ENCODE measurements at places on chromosomes 6 and 20. TPM values are rescaled to one million over a fixed set of nuclear protein-coding genes. Genes with fewer than 3 reads are reported as not detected.

DNA sequence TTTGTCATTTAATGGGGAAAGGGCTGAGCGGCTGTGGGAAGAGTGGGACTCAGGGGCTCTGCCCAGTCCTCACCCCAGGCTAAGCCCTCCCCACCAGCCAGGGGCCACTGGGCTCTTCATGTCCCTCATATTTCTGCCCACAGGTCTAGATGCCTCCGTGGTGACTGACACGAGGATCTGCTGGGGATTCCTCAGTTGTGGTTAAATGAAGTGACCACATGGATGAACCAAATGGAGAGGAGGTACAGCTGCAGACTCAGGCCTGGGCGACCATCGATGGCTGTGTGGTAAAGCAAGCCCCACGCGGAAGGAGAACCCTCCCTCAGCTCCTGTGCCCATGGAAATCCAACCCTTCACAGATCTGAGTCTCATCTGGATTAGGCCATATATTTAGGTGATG is 29.4 kb downstream of the RAET1L start:
- DNase-seq, result no peak

The ULBP2 gene
- 11.6 TPM for total RNA-seq

The PRR18 gene
- not detected for total RNA-seq

GRCh38 chr20:46350201-46350985 is 42.1 kb upstream of the CDH22 start:
- DNase-seq, result peak; percentile 92

The BIRC7 gene
- 0.14 TPM for total RNA-seq

GRCh38 chr6:15280028-15280427 is 34.2 kb downstream of the JARID2 start:
- no peak for DNase-seq

GRCh38 chr6:96104910-96105309 is 89.1 kb downstream of the FUT9 start:
- no peak for DNase-seq

GRCh38 chr6:124294574-124295200 is 491.0 kb downstream of the NKAIN2 start:
- no peak for DNase-seq

GRCh38 chr6:7127680-7128079 is 19.9 kb downstream of the RREB1 start:
- no peak for DNase-seq

The NRN1 gene
- total RNA-seq, result 37.3 TPM

DNA sequence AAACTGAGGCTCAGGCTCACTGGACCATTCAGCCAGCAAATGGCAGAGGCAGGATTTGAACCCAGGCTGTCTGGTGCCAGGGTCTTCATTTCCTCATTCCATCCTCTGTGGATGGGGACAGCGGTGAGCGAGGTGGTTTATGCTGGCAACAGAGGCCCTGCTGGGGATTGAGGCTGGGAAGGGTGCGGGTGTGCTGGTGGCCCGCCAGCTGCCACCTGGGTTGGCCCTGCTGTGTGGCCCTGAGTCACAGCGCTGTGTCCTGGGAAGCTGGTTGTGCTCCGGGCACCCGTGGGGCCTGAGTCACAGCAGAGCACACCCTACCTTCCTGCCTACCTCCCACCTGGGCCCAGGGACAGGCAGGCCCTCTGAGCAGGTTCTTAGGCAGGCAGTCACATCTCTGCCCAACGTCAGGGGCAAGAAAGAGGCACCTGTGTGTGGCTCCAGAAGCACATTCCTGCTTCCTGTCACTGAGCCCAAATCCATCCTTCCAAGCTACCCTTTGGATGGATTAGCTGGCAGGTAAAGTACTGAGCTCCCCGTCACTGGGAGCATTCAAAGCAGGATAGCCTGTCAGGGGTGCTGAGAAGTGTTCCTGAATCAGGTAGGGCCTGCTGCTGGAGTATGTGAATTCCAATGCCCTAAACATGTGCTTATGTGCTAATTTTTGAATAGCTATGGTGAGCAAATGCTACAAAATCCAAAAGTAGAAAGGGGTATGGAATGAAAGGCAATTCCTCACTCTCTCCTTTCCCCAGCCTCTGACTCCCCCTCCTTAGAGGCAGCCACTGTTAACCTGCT is 53.9 kb downstream of the CEBPB start:
- DNase-seq, result no peak

DNA sequence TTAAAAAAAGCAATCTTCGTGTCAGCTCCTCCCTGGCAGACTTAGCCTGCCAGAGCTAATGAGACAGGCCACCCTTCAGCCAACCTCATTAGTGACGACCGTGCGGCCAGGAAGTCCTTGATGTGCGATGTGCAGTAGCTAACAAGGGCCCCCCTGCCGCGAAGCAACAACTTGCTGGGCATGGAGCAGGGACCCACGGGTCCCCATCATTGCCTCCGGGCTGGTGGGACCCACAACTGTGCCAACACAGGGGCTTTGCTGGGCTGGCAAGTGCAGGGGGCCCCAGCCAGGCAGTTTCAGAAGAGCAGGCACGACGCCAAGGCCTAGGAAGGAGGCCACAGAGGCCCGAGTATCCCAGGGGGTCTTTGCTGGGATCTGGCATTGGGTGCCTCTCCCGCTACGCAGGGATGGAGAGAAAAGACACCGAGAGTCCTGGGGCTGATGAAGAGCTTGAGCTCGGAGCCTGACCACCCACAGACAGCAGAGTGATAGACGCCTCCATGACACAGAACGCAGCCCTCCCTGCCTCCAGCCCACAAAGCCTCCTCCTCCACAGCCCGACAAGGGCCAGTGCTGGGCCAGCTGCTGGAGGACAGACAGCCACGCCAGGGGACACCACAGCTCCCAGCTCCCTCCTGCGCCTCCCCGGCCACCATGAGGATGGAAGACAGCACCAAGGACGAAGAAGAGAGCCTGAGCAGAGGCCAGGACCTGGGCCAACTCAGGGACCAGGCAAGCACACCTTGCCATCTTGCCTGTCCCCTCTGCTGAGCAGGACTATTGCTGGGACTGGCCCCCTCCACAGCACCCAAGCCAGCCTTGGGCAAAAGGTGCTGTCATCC is 96.6 kb downstream of the YTHDF1 start:
- no peak for DNase-seq

DNA sequence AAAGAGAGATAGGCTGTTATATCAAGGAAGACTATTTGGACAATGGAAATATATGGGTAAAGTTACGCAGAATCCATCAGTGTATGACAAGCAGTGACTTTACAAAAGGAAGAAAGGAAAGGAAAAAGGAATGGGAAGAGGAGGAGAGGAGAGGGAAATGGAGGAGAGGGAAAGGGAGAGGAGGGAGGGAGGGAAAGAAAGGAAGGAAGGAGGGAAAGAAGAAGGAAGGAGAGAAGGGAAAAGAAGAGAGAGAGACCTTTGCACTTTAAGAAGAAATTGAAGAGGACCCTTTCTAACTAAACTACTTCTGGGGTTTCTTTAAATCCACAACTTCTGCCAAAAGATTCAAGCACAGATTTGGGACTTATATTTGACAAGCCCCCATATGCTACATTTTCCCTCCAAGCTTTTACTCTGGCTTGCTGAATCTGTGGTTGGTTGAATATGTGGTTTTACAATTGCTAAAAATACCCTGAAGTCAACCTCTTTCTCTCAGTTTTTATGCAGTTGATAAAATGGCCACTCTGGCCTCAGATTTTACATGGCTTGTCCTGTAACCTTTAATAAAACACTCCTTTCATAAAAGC is 120.8 kb upstream of the RAB32 start:
- DNase-seq, result no peak

The NRSN1 gene
- not detected for total RNA-seq

- DNase-seq, result no peak
These were observed 189.6 kb downstream of the GJA10 start for GRCh38 chr6:90083891-90084290.
